ENCODE measurements at places on chromosomes 7 and 10.

GRCh38 chr7:79647711-79648110 is 194.2 kb upstream of the MAGI2 start:
- no peak for DNase-seq

DNA sequence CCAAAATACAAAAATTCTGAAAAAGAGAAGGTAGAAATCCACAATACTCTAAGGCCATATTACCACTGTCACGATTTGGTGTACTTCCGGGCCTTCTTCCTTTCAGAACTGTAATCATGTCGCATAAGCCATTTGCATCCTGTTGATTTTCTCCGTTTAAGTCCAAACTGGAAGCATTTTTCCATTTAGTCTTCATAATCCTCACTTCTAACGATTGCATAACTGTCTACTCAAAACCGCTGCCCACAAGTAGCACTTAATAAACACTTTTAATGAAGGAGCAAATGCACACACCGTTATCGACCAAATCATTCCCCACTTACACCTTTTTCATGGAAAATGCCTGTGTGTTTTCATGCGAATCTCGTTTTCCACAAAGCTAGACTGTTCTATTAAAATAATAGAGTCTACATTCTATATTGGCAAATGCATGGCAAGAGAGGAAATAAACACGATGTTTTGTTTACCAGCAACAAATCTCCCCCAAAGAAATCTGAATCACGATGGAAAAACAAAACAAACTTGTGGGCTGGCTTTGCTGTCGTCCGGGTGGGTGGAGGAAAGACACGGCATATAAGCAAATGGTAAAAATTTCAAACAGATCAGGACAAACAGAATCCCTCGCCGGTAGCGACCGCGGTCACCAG is 1.0 kb downstream of the ATE1 start:
- DNase-seq, result no peak

GRCh38 chr7:85596827-85597226 is 410.0 kb upstream of the SEMA3D start:
- DNase-seq, result no peak

DNA sequence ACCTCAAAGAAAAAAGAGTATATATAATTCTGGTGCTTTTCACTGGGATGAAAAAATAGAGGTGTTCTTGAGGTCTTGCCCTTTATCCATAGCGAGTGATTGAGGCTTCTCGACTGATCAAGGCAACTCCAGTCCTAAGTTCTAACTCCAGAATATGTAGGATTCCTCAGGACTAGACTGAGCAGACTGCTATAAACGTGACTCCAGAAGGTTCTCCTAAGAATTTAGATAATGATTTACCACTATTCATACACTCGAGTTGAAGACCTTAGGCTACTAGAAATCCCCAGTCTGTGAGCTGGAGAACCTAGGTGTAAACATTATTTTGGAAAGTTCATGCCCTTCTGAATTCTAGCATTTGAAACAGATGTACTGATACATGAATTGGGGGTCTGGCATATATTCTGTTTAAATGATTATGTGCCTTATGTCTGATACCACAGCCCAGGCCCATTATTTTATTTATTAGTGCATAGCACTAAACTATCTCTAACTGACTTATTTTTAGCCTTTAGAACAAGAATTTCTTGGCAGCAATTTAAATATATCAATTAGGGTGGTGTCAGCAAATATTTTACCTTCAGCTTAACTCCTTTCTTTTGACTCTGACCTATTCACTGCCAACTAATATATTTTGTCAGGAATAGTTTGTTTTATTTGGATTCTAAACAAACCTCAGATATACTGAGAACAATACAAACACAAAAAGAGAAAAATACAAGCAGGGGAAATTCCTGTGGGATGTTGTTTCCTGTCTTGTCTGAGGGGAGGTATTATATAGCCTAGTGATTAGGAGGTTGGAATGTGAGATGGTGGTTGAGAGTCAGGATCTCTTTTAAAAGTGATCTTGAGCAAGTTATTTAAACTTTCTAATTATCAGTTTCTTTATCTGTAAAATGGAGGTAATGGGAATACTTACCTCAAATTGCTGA is 75.8 kb downstream of the PODXL start:
- DNase-seq, result no peak

DNA sequence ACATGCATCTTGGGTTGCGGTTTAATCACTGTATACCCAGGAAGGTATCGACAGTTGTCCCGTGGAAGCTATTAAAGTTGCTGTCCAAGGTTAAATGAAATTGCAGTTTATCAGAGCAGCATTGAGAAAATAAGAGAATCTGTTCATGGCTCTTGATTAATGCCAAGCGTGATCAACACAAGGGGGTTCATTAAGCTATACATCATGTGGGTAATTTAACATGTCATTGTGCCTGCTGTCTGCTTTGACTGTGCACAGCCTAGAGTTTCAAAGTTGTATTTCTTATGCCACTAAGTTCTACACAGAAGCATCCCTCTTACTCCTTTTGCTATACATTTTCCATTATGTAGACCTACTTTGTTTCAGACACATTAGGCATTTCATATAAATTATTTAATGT is 74.8 kb upstream of the SP8 start:
- DNase-seq, result no peak

DNA sequence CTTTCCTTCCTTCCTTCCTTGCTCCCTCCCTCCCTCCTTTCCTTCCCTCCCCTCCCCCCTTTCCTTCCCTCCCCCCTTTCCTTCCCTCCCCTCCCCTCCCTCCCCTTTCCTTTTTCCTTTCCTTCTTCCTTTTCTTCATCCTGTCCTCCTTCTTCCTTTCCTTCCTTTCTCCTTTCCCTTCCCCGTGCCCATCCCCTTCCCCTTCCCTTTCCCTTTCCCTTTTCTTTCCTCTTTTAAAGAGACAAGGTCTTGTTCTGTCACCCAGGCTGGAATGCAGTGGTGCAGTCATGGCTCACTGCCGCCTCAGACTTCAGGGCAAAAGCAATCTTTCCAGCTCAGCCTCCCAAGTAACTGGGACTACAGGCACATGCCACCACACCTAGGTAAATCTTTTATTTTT is 54.0 kb downstream of the KIF20B start:
- no peak for DNase-seq

- DNase-seq, result no peak
Observed at GRCh38 chr10:122126763-122127659, 138.0 kb downstream of the TACC2 start.

- no peak for DNase-seq
Observed at GRCh38 chr7:24847754-24848153, 90.5 kb upstream of the GSDME start.

GRCh38 chr10:4067531-4067930 is 282.5 kb upstream of the KLF6 start:
- DNase-seq, result no peak

DNA sequence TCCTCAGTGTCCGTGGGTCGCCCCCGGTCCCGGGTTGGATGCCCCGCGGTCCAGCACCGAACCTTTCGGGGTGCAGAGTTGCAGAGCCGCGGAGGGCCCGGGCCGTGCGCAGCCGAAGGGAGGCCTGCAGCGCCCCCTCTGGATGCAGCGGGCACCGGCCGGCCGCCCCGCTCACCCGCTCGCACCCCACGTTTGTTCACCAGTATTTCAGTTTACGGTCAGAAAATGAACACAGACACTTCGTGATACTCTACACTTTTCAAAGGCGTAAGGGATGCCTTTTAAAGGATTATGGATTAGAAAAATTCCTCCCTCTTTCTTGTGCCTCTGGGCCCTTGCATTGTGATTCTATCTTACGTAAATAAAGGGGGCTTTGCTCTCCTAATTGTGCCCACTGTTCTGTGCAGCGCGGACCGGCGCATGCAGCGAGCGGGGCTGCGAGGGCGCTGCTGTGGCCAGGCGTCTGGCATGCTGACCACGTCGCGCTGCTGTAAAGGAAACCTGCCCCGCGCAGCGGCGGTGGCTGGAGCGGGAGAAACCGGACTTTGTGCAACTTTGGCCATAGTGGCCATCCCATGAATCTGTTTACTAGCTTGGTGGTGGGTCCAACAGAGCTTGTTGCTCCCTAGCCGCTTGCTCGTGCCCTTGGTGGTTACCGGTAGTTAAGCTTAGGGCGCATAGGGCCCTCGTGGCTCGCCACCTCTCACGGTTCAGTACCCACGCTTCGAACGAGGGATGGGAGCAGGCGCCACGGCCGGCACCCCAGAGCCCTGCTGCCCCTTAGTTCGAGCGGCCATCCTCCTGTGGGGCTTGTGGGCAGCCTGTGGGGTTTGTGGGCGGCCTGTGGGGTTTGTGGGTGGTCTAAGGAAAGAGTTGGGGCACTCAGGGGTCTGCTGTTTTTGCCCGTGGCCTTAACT is 739 bp upstream of the MEST start:
- peak; percentile 48 for DNase-seq

- DNase-seq, result no peak
Observed at GRCh38 chr7:74029991-74030415, 2.0 kb downstream of the ELN start.

All from activated naive CD4-positive, alpha-beta T cell treated with anti-CD3 and anti-CD28 coated beads, Interleukin-2, amount 50 U/mL, for 16 hours (primary cell).